Stimulated activated CD4-positive, alpha-beta T cell treated with anti-CD3 and anti-CD28 coated beads, Interleukin-2, amount 100 ng/mL, for 48 hours (primary cell): ENCODE measurements at places on chromosomes 1 and 21.

GRCh38 chr1:194919146-194919545 lies 1689.1 kb downstream of the KCNT2 start:
- DNase-seq: no peak

- DNase-seq: no peak
These were observed 101.8 kb downstream of the CD247 start for GRCh38 chr1:167416506-167416905.

DNA sequence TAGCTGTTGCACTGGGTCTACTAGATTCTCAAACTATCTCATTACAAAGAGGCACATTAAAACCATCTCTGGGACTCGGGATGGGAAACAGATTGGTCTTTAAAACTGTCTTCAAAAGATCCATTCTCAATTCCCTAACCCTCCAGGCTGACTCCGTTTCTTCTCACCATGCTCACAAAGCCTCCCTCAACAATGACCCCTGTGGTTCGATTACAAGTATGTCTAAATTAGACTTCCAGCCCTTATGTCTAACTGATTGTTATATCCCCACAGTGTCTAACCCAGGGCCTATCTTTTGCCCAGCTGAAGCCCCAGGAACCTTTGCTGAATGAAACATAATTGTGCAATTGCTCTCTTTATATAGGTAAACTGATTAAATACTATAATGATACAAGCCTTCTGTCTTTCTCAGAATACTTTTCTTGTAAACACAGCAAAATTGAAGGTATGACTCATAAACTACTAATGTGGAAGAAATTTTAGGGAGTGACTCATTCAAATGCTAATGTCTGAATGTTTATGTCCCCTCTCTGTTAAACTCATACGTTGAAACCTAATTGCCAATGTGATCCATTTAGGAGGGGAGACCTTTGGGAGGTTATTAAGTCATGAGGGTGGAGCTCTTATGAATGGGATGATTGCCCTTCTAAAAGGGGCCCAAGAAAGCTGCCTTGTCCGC lies 65.6 kb upstream of the DAB1 start:
- DNase-seq: no peak

- DNase-seq: no peak
These were observed 693 bp downstream of the RAB4A start for GRCh38 chr1:229271448-229272159.

DNA sequence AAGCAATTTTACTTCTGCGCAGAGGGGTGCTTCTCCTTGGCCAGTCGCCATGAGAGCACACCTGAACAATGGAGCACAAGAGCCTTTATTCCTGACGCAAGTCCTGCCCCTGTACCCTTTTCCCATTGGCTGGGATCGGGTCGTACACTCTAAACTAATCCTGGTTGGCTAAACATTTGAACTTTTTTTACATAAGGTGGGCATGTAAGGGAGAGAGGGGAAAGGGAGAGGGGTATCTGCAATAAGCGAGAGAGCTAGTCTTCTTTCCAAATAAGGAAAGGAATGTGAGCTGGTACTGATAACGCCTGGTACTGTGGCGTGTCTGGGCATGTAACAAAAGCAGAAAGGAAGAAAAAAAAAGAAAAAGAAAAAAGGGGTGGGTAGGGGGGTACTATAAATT lies 21.8 kb downstream of the MFSD2A start:
- no peak for DNase-seq

- no peak for DNase-seq
These were observed 10.9 kb downstream of the OLIG2 start for GRCh38 chr21:33036430-33037162.

- DNase-seq: no peak
These were observed 140.5 kb upstream of the MAP1LC3C start for GRCh38 chr1:242139442-242139841.

DNA sequence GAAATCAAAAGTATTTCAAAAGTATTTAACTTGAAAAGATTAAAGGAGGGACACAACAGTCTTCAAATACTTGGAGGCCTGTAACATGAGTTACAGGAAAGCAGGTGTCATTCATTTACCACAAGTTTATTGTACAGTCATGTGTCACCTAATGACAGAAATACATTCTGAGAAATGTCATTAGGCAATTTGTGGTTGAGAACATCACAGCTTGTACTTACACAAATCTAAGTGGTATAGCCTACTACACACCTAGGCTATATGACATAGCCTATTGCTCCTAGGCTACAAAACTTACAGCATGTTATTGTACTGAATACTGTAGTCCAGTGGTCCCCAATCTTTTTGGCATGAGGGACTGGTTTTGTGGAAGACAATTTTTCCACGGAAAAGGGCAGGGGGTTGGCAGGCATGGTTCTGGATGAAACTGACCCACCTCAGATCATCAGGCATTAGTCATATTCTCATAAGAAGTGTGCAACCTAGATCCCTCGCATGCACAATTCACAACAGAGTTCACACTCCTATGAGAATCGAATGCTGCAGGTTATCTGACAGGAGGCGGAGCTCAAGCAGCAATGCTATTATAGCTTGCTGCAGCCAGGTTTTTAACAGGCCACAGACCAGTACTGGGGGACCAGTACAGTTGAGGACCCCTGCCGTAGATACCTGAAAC lies 25.0 kb upstream of the PHTF1 start:
- no peak for DNase-seq
